Heart right ventricle (tissue), 16 donors: ENCODE measurements at places on chromosomes 11 and 22. TPM values are rescaled to one million over a fixed set of nuclear protein-coding genes. Genes with fewer than 3 reads are reported as not detected.

DNA sequence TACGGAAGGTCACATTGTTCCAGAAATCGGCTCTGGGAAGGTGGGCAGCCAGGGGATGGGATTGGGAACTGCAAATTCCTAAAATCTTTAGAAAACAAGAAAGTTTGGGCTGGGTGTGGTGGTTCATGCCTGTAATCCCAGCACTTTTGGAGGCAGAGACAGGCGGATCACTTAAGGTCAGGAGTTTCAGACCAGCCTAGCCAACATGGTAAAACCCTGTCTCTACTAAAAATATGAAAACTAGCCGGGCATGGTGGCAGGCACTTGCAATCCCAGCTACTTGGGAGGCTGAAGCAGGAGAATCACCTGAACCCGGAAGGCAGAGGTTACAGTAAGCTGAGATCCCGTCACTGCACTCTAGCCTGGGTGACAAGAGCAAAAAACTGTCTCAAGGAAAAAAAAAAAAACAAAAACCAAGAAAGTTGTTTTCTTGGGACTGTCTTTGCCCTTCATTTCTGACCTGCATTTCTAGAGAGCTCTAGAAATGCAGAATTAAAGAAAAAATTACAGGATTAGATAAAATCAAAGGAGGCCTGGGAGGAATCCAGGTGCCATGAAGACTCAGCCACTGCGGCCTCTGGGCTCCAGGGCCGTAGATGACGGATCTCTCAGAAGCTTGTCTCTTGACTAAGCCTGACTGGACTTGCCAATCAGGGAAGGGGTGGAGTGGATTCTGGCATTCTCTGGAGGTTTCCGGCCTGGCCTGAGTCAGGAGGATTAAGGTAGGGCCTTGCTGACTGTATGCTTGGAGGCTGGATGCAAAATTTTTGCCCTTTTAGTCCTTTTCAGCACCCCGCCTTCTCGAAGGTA, 5.3 kb upstream of the MALAT1 start:
- no peak overlapping the region for H3K4me3 ChIP-seq
- peaks cover 90% of the 10 kb centered on the region for H3K4me1 ChIP-seq
- peak; percentile 86 for DNase-seq
- H3K36me3 ChIP-seq, result no peaks in the 10 kb centered on the region
- peak overlapping the region; percentile 100 for H3K27ac ChIP-seq
- H3K27me3 ChIP-seq, result no peaks in the 10 kb centered on the region

DNA sequence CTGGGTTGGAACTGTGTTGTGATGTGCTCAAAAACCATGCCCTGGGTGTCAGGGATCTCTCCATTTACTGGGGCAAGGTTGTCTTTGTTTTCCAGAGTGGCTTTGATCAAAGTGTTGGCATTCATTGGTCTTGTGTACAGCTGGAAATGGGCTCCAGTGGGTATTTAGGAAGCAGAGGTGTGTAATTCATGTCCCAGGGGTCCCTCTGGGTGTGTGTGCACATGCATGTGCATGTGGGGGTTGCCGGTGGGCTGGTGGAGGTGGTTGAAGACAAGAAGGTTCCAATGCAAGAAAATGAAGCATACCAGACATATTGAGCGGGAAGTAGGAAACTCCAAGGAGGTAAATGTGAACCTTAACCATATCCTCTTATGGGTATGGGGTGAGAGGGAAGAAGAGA, 121.7 kb downstream of the ME3 start:
- peak overlapping the region; percentile 71 for H3K27ac ChIP-seq
- H3K36me3 ChIP-seq, result no peaks in the 10 kb centered on the region
- DNase-seq, result no peak
- H3K4me1 ChIP-seq, result peaks cover 50% of the 10 kb centered on the region

Gene LIF
- total RNA-seq, result 2.2 TPM

DNA sequence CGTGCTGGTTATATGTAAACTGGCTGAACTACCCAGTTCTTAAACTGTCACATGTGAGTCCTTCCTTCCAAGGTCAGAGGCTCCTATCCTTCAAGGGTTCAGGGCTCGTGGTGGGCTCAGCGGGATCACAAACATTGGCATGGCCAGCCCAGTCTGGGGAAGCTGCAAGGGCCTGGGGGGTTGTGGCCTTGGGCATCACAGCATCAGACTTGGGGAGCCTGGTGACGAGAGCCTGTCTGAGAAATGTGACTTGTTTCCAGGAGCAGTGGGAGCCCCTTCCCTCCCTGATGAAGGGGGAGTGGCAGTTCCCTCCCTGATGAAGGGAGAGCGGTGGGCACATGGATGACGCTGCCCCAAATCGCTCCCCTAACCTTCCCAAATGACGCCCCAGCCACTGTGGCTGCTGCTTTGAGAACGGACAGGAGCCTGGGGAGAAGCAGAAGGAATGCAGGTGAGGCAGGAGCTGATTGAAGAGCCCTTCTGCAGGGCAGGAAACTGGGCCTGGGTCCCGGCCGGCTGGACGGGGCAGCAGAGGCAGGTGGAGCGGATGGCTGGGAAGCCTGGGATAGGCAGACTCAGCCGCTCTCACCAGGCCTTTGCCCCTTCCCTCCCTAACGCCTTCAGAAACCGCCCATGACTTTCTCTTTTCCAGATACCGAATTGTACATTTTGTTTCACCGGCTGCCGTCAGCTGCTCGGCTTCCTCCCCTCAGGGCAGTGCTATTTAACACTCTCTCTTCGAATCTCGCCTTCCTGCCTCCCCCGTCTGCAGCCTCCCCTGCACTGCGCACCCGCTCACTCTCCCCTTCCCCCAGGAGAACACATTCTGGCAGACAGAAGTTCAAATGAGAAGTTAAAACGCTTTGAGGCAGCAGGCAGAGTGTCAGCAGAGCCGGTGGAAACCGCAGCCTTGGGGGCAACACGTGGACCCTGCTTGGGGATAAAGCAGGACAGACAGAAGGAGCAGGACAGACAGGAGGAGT, 1486.7 kb downstream of the BRD1 start:
- H3K27ac ChIP-seq, result no peak overlapping the region
- DNase-seq, result no peak
- H3K4me3 ChIP-seq, result no peak overlapping the region
- H3K27me3 ChIP-seq, result peaks cover 10% of the 10 kb centered on the region
- H3K36me3 ChIP-seq, result no peaks in the 10 kb centered on the region
- no peaks in the 10 kb centered on the region for H3K4me1 ChIP-seq

Gene PLAAT5
- total RNA-seq, result 1.6 TPM

Gene RBMXL2
- total RNA-seq, result not detected

GRCh38 chr11:15106201-15106965, 8.3 kb upstream of the INSC start:
- no peak for DNase-seq
- H3K4me1 ChIP-seq, result no peaks in the 10 kb centered on the region
- H3K27me3 ChIP-seq, result no peaks in the 10 kb centered on the region
- H3K36me3 ChIP-seq, result no peaks in the 10 kb centered on the region

Gene MS4A7
- total RNA-seq, result 11.0 TPM

Gene FAM180B
- 0.33 TPM for total RNA-seq

Gene TIGD3
- 0.20 TPM for total RNA-seq

- H3K4me1 ChIP-seq, result peaks cover 13% of the 10 kb centered on the region
- peaks cover 81% of the 10 kb centered on the region for H3K36me3 ChIP-seq
- H3K27ac ChIP-seq, result no peak overlapping the region
- H3K4me3 ChIP-seq, result no peak overlapping the region
- H3K27me3 ChIP-seq, result no peaks in the 10 kb centered on the region
- DNase-seq, result no peak
Observed at GRCh38 chr11:13721760-13722159, 53.3 kb downstream of the FAR1 start.

Gene CFAP300
- 0.61 TPM for total RNA-seq

DNA sequence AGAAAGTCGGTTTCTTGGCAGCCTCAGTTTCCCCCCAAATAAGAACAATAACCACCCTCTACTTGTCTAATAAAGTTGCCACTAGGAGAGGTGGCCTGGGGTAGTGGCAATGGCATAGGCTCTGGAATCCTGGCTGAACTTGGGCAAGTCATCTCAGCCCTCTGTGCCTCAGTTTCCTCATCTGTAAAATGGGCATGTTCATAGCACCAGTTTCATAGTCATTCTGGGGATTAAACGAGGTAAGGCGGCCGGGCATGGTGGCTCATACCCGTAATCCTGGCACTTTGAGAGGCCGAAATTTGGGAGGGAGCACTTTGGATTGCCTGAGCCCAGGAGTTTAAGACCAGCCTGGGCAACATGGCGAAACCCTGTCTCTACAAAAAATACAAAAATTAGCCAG, 63.0 kb downstream of the SGSM1 start:
- H3K27ac ChIP-seq, result no peak overlapping the region
- H3K4me3 ChIP-seq, result no peak overlapping the region
- no peaks in the 10 kb centered on the region for H3K27me3 ChIP-seq
- no peak for DNase-seq

GRCh38 chr11:34997952-34998528, 81.6 kb downstream of the PDHX start:
- no peak overlapping the region for H3K27ac ChIP-seq
- no peaks in the 10 kb centered on the region for H3K27me3 ChIP-seq
- H3K4me3 ChIP-seq, result no peak overlapping the region
- no peaks in the 10 kb centered on the region for H3K36me3 ChIP-seq
- no peaks in the 10 kb centered on the region for H3K4me1 ChIP-seq

DNA sequence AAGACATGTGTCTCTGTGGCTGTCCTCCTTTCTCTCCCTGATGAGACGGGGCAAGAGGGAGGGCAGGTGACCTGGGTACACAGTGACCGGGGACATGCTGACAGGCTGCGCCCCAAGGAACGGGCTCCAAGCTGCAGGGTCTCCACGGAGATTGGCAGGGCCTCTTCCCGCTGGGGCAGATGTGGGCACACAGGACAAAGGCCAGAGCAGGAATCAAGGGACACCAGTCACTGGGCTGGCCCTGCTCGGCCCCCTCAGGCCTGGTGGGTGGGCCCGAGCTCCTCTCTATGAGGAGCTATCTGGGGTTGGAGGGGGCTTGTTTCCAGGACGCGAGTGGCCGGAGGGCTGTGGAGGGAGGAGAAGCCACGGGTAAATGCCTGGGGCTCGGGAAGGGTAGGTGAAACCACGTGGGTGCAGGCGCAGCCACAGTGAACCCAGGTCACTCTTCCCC, 11.2 kb downstream of the PNPLA5 start:
- no peak for DNase-seq
- H3K4me3 ChIP-seq, result no peak overlapping the region
- H3K27me3 ChIP-seq, result peaks cover 10% of the 10 kb centered on the region
- H3K4me1 ChIP-seq, result no peaks in the 10 kb centered on the region
- no peak overlapping the region for H3K27ac ChIP-seq
- H3K36me3 ChIP-seq, result no peaks in the 10 kb centered on the region

Gene MS4A15
- not detected for total RNA-seq

Gene EXT2
- 27.8 TPM for total RNA-seq

GRCh38 chr11:3933165-3933628, 77.7 kb downstream of the STIM1 start:
- H3K27me3 ChIP-seq, result no peaks in the 10 kb centered on the region
- no peaks in the 10 kb centered on the region for H3K36me3 ChIP-seq
- H3K4me1 ChIP-seq, result peaks cover 8% of the 10 kb centered on the region
- H3K27ac ChIP-seq, result no peak overlapping the region
- no peak for DNase-seq
- H3K4me3 ChIP-seq, result no peak overlapping the region

Gene XKR3
- not detected for total RNA-seq

Gene C22orf23
- total RNA-seq, result 1.1 TPM

GRCh38 chr22:37887584-37888378, 18.3 kb upstream of the MICALL1 start:
- no peak overlapping the region for H3K4me3 ChIP-seq
- no peak overlapping the region for H3K27ac ChIP-seq
- peaks cover 7% of the 10 kb centered on the region for H3K36me3 ChIP-seq
- H3K27me3 ChIP-seq, result no peaks in the 10 kb centered on the region
- peaks cover 21% of the 10 kb centered on the region for H3K4me1 ChIP-seq

Gene CENPM
- total RNA-seq, result 3.5 TPM

GRCh38 chr11:46718155-46719019, 626 bp upstream of the F2 start:
- no peak overlapping the region for H3K27ac ChIP-seq
- no peaks in the 10 kb centered on the region for H3K4me1 ChIP-seq
- DNase-seq, result no peak
- H3K27me3 ChIP-seq, result no peaks in the 10 kb centered on the region
- no peak overlapping the region for H3K4me3 ChIP-seq
- H3K36me3 ChIP-seq, result no peaks in the 10 kb centered on the region

GRCh38 chr22:45784357-45785277, 113.0 kb downstream of the ATXN10 start:
- no peaks in the 10 kb centered on the region for H3K36me3 ChIP-seq
- no peaks in the 10 kb centered on the region for H3K27me3 ChIP-seq
- peaks cover 36% of the 10 kb centered on the region for H3K4me1 ChIP-seq
- H3K27ac ChIP-seq, result no peak overlapping the region
- H3K4me3 ChIP-seq, result no peak overlapping the region

GRCh38 chr11:15800111-15800800, 556.1 kb downstream of the SOX6 start:
- no peak overlapping the region for H3K27ac ChIP-seq
- peak; percentile 21 for DNase-seq
- H3K4me1 ChIP-seq, result no peaks in the 10 kb centered on the region
- H3K27me3 ChIP-seq, result no peaks in the 10 kb centered on the region

- H3K36me3 ChIP-seq, result no peaks in the 10 kb centered on the region
- peaks cover 44% of the 10 kb centered on the region for H3K4me1 ChIP-seq
- no peaks in the 10 kb centered on the region for H3K27me3 ChIP-seq
Observed at GRCh38 chr11:86977441-86978050, 22.4 kb upstream of the FZD4 start.

DNA sequence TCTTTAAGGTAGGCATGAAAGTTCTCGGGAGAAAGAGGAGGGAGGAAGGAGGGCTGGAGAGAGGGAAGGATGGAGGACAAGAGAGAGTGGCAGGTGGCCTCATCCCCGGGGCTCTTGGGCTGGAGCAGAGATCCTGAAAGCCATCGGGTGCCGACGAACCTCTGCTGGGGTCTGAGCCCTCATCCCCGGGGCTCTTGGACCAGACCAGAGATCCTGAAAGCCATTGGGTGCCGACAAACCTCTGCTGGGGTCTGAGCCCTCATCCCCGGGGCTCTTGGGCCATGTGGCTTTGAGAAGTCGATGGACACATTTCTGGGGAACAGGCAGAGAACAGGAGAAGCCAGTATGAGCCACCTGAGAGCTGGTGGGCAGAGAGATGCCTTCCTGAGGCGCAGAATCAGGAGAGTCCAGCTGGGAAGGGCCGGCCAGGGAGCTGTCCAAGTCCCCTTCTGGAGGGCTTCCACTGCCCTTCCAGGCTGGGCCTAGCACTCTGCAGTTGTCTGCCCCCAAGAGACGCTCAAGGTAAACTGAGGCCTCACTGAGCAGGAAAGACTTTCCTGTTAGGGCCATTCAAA, 1398.1 kb downstream of the BRD1 start:
- no peaks in the 10 kb centered on the region for H3K36me3 ChIP-seq
- no peak overlapping the region for H3K4me3 ChIP-seq
- no peak overlapping the region for H3K27ac ChIP-seq

Gene SYT13
- 0.93 TPM for total RNA-seq

Gene CWF19L2
- 9.9 TPM for total RNA-seq

DNA sequence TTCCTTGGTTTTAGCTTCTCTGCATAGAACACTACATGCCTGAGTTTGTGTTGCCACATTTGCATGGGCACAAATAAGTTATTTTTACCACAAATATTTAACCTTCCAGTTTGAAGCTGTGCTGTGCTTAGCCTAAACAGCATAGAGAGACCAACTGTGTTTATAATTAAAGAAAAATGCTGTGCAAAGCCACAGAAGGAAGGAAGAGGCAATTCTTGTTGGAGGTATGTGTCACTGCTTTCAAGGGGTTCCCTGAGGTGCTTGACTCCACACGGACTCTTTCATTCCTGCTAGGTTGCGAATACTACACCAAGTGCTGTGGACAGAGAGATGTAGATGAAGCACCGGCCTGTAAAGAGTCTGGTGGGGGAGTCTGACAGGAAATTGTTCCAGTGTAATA, 47.6 kb upstream of the OLFML1 start:
- DNase-seq, result no peak
- no peak overlapping the region for H3K27ac ChIP-seq
- no peak overlapping the region for H3K4me3 ChIP-seq
- H3K36me3 ChIP-seq, result no peaks in the 10 kb centered on the region
- no peaks in the 10 kb centered on the region for H3K27me3 ChIP-seq
- H3K4me1 ChIP-seq, result peaks cover 16% of the 10 kb centered on the region

Gene BARX2
- not detected for total RNA-seq
